ENCODE measurements at places on chromosomes 6 and 20.

DNA sequence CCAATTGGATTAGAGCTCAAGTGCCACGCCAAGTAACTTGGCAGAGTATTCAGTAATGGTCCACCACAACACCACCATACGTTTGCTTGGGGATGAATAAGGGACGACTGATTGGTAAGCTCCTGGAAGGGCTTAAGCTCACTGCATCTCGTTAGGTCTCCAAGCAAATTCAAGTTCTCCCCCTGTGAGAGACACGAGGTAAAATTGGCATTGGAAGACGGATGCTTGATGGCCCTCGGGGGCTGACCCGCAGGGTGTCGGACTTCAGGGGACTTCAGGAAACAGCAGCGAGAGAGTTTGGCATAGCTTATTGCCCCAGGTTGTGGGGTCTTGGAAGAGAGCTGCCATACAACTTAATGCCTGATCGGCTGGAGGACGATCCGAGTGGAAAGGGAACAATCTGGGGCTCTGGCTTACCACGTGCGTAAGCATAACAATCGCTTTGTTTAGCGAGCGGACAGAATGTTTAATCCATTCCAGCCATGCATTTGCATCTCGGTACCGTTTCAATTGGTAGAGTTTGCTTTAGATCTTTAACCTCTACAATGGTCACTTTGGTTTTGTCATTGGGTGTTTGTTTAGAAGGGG, 4.8 kb upstream of the ZNFX1 start:
- DNase-seq, result no peak

- DNase-seq, result no peak
Measured at GRCh38 chr20:2655331-2656116, 3.1 kb downstream of the NOP56 start.

DNA sequence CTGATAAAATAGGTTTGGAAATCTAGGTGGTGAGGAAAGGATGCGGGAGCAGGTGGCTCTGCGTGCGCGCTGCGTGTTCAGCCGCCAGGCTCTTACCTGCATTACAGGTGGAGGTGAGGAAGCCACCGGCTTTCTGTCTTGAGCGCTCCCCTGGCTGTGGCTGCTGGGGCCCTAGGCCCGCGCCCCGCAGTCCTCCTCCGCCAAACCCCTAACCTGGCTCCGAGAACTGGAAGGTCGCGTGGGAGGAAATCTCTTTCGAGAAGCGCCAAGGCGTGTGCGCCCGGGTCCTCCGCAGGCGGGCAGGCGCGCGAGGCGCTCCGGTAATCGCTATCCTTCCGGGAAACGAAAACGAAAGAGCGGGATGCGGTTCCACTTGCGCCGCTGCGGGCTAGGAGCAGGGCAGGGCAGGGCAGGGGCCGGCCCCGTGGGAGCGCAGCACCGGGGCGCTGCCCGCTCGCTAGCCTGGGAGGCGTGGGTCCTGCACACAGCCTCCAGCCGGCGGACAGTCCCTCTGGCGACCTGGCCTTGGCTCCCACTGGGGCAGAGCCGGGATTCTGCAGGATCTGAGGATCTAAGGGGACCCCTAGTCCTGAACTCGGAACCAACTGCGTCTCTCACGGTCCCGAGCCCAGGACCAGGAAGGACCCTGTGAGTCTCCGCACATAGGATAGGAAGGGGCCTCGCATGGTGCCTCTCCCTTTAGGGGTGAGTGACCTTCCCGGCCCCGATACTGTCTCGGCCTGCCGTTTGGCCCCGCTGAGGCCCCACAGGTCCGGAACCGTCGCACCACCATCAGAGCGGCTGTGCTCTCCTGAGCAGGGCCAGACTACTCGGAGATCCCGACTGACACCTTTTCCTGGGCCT, at the start of gene ETV7:
TSS of gene ETV7 (minus strand) at position 230 of the 864 bp plus-strand sequence. CDS start at position 102, 128 bp downstream.
- DNase-seq, result no peak

- DNase-seq, result no peak
Measured at GRCh38 chr6:158939255-158940159, 60.5 kb downstream of the RSPH3 start.

DNA sequence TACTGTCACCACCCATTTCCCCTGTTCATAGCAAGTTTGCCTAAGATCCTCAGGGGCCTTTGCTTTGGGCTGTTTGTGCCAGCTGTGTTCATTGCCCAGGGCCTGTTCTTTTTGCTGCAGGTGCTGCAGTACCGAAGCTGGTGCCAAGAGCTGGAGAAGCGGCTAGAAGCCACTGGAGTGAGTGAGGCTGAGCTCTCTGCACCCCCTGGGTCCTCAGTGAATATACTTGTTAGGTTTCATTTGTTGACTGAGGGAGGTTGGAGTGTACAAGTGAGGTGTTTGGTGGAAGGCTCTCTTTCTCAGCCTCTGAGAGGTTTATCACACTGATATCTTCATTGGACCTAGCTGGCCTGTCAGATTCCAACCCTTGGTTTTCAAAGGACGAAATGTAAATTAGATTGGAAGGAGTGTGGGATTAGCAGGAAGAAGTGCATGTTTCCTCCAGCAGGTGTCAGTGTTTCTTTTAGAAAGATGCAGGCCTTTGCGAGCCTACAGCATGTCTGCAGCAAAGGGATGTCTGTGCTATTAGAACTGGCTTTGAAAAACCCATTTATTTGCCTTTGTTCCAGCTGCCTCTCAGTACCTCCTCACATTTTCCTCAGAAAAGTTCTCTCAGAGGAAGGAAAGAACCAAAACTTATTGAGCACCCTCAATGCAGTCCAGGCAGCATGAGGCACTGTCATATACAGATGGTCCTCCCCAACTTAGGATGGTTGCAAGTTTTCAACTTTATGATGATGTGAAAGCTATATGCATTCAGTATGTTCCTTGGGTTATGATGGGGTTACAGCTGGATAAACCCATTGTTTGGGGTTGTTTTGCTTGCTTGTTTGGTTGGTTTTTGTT, 8.3 kb downstream of the CEP250 start:
- no peak for DNase-seq

GRCh38 chr6:16358531-16359138, 120.2 kb downstream of the GMPR start:
- DNase-seq, result no peak

GRCh38 chr20:7984192-7984591, 35.4 kb downstream of the TMX4 start:
- no peak for DNase-seq

- no peak for DNase-seq
Measured at GRCh38 chr6:11731423-11731822, 47.2 kb downstream of the ADTRP start.

DNA sequence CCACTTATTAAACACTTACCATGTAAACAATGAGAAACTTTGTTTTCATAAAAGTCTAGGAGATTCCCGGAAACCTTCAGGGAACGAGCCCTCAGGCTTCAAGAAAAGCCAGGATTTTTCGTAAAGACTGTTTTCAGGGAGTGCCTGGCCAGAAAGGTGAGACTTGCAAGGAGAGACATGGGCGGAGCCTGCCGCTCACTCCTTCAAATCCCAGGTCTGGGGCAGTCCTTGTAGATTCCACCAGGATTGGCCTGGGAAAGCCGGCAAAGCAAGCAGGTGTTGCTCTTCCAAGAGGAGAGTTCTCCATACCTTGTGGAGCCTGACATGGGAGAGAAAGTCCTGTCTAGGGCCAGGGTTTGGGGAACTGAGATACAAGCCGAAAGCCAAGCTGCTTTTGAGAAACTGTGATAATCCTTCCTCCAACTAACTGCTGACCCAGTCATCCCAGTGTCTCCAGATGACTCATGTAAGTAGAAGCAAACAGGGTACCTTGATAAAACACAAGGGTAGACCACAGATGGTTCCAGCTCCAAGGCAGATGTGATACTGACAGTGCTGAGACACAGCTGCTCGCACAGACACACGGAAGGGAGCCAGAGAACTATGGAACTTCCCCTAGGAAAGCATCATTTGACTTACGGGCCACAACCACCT, 69.4 kb upstream of the NAA20 start:
- DNase-seq, result no peak

GRCh38 chr6:89356642-89357170, 4.2 kb upstream of the UBE2J1 start:
- DNase-seq, result no peak

DNA sequence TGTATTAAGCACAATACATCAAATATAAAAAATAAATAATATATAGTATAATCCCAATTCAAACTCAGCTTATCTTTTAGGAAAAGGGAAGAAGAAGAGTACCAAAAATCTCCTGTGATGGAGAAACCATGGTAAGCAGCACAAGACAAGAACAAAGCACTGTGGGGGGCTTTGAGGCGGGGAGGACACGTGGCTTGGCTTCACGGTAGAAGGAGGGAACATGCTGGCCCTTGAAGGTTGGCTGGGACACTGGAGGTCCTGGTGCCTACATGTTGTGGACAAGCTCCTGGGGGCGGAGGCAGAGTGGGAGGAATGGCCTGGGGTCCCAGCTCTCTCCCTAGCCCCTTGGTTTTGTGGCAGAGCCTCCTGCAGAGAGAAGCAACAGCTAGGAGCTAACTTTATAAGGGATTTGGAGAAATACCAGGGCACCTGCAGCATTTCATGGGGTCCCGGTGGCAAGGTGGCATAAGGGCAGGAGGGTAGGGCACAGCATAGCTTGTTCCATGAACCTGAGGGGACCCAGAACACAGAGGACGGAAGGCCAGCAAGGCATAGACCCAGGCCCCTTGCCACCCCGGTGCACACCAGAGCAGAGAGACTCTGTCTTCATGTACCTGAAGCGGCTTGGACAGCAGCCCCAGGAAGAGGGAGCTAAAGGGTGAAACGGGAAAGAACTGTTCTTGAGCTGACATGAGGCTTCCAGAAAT, 72.0 kb downstream of the LY86 start:
- no peak for DNase-seq

DNA sequence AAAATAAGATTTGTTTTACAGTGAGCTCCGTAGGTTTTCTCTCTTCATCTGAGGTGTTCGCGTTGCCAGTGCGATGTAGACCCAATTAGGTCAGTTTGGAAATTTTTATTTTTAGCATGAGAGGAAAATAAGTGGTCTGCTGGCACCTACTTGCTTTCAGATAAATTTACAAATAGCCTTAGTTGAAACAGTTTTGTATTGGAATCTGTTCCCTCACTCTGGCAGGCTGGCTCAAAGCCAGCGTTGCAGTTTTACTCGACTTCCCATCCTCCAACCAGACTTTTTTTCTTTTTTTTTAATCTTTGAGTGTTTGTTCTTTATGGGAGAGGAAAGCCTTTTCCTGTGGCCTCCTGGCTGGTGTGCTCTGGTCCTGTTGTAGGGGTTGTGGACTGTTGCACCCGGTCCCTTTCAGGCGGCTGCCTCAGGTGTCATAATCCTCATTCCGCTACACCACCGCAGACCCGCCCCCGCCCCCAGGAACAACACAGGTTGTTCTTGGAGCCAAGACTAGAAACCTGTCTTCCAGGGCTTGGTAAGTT, 46.7 kb downstream of the TIAM2 start:
- DNase-seq, result no peak

- no peak for DNase-seq
Measured at GRCh38 chr6:150169181-150169580, 26.3 kb downstream of the PPP1R14C start.

DNA sequence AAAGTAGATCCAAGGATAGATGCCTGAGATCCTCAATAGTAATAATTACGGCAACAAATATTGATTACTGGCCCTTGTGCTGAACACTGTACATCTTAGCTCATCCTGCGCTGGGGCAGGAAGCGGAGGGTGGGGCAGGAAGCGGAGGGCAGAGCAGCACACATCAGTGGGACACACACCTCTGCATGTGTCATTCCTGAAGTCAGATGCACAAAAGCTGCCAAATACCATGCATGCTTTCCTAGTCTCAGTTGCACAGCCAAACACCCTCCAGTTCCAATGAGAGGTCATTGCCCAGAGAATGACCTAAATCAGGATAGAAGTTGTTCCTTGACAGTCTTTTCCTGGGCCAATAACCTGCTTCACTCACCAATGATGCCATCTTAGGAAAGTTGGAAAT, 74.4 kb upstream of the FOXC1 start:
- DNase-seq, result no peak

DNA sequence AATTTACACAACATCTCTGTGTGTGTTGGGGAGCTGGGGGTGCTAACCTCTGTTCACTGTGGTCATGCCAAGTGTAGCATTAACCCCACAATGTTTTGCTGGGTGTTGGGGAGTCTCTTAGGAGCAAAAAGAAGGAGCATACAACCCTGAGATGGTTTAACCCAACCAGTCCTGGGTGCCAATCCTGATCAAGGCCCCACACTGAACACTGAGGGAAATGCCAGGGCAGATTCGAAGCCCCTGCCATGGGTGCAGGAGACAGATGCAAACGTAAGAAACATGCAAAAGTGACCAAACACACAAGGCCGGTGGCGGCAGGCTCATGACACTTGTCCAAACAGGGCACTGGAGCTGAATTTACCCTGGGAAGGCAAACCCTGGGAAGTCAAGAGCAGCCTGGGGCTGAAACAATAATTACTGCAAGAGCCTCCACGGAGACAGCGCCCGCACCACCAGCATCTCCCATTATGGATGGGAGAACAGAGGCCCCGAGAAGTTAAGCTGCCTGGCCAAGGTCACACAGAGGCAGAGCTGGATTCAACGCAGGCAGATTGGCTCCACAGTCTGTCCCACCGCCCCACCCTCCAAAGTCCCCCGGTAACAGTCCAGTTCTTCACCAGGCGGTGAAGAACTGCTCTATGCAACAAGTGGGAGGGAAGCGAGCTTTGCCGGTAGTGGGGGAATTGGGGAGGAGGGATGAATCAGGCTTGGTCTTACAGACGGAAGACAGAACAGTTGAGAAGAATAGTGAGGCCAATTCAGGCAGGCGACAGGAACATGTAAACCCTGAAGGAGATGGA, 8.5 kb downstream of the ACSS1 start:
- no peak for DNase-seq

GRCh38 chr20:8549192-8549591, 417.1 kb downstream of the PLCB1 start:
- DNase-seq, result no peak
